ENCODE measurements at places on chromosomes 1 and 21.

- peak; percentile 82 for DNase-seq
Observed at GRCh38 chr1:3049164-3049563, 19.8 kb upstream of the PRDM16 start.

- no peak for DNase-seq
Observed at GRCh38 chr1:189874715-189875435, 602.8 kb downstream of the BRINP3 start.

DNA sequence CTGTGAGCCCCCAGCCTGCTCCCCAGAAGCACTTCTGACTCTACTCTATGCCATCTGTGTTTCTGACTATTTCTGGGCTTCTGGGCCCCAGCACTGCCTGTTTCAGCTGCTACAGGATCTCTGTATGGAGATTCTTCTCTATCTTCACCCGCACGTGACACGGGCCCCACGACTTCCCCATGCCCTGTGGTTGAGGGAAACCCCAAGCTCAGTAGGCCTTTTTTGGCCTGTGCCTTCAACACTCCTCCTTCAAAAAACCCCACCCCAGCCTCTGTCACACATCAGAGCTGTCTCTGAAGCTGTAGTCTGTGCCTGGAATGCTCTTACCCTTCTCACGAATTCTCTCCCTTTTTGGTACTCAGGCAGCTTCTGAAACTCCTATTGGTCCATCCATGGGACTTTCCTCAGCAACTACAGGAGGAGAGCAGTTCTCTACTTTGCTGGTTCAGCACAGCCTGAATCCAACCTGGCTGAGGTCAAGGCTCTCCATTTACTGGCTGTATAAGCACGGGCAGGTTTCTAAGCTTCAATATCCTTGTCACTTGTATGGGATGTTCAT lies 2.0 kb upstream of the NID1 start:
- peak; percentile 67 for DNase-seq

- peak; percentile 39 for DNase-seq
Observed at GRCh38 chr1:54819195-54819536, 18.0 kb upstream of the TTC22 start.

DNA sequence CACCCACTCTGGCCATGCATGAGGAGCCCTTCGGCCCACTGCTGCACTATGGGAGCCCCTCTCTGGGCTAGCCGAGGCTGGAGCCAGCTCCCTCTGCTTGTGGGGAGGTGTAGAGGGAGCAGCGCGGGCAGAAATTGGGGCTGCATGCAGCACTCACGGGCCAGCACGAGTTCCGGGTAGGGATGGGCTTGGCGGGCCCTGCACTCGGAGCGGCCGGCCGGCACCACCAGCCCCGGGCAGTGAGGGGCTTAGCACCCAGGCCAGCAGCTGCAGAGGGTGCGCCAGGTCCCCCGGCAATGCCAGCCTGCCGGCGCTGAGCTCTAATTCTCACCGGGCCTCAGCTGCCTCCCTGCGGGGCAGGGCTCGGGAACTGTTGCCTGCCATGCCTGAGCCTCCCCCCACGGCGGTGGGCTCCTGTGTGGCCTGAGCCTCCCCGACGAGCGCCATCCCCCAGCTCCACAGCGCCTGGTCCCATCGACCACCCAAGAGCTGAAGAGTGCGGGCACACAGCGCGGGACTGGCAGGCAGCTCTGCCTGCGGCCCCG lies 209.0 kb downstream of the LTN1 start:
- DNase-seq: no peak

- DNase-seq: no peak
Observed at GRCh38 chr1:111988377-111988742, 1.1 kb downstream of the KCND3 start.

GRCh38 chr1:54486907-54487306 lies 61.1 kb upstream of the ACOT11 start:
- DNase-seq: no peak

DNA sequence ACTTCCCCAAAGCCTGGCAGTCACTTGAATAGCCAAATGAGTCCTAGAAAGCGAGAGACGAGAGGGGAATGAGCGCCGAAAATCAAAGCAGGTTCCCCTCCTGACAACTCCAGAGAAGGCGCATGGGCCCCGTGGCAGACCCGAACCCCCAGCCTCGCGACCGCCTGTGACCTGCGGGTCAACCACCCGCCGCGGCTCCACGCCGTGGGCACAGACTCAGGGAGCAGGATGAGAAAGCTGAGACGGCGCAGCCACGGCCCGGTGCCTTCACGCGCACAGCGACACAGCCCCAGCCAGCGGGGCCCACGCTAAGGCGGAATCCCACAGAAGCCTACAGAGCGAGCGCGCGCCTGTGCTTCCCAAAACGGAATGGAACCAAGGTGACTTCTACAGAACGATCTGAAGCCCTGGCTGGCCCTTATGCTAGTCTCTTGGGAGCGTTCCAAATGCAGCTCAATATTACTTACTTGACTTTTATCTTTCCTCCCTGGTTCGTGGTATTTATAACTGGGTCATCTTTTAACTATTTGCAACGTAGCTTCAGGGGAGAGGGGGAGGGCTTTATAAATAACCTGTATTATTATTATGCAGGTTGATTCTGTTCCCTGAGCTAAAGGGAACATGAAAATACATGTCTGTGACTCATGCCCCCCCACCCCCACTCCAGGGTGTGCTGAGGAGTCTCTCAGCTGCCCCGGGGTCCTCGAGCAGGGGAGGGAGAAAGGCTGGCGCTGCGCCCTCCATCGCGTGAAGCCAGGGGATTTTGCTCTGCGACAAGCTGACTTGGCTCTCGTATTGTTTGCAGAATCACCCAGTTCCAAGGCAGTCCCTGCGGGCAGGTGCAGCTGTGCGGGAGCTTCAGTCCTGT lies 1.7 kb downstream of the TSPEAR start:
- DNase-seq: peak; percentile 28

DNA sequence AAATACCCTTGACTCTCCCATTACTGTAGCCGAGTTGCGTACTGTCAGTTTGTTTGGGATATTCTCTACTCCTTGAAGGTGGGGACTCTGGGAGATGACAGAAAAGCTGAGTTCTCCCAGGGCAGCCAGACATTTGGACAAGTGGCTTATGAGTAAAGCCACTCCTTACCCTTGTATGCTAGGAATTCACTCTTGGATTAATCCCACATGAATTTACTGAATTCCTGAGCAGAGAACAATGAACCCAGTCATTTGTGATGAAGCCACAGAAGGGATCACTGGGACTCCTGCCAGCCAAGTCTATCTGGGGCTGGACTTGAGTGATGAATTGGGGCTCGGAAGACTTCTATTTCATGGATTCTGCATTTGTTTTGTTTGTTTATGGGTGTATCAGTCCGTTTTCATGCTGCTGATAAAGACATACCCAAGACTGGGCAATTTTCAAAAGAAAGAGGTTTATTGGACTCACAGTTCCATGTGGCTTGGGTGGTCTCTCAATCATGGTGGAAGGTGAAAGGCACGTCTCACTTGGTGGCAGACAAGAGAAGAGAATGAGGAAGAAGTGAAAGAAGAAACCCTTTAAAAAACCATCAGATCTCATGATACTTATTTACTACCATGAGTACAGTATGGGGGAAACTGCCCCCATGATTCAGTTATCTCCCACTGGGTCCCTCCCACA lies 25.1 kb downstream of the C1orf116 start:
- DNase-seq: no peak

GRCh38 chr1:155037043-155037442 lies 3.4 kb downstream of the DCST1 start:
- no peak for DNase-seq

GRCh38 chr1:173210283-173210682 lies 3.2 kb upstream of the TNFSF4 start:
- no peak for DNase-seq

GRCh38 chr1:221756830-221757551 lies 15.1 kb upstream of the DUSP10 start:
- DNase-seq: no peak

- no peak for DNase-seq
Observed at GRCh38 chr1:6167391-6168303, 12.5 kb downstream of the CHD5 start.

DNA sequence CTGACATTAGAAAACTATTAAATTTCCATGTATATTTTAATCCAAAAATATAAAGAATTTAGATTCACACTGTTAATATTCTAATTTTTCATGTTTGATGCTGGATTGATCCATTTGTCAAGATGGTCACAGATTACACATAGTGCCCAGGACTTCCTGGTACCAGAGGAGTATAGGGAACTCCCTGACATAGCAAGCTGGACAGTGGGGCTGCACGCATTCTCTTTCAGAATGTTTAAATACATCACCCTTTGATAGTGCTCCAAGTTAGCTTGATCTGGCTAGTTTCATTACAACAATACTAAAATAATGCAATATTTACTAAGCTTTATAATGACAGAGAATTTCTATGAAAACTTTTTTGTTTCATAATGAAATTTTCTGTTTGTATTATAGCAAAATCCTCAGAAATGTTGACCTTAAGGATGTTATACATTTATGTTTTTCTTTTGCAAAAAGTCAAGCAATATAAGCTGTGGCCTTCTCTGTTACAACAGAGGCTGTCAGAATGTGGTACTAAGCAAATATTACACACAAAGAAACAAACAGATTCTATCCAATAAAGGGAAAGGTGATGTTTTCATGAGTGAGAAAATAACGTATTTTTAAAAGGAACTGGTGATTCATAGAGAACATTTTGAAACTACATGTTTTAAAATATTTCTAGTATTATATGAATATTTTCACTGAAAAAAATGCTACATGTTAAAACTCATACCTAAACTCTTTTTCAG lies 84.7 kb downstream of the SLC35F3 start:
- DNase-seq: no peak

GRCh38 chr1:105138458-105138893 lies 1388.8 kb downstream of the AMY1C start:
- DNase-seq: no peak

- DNase-seq: no peak
Observed at GRCh38 chr1:198199105-198199504, 42.3 kb downstream of the NEK7 start.

DNA sequence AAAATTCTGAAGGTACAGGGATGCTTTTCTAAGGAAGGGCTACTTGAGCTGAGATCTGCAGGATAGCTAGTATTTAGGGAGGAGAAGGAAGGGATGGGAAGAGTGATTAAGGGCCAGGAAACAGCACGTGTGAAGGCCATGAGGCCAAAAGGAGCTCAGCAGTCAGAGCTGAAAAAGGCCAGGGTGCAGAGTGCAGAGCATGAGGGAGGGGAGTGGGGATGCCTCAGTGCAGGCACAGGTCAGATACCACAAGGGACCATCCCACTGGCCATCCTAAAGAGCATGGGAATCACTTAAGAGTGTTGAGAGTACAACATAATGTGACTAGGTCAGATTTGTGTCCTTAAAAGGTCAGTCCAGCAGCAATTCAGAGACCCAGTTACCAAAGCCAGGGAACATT lies 16.0 kb downstream of the LRRN2 start:
- no peak for DNase-seq
